Activated gamma-delta T cell treated with anti-CD3 and anti-CD28 coated beads, Interleukin-2, amount 50 U/mL, for 16 hours (primary cell): ENCODE measurements at places on chromosomes 7 and 10.

- no peak for DNase-seq
Observed at GRCh38 chr10:91987397-91988037, 63.9 kb downstream of the BTAF1 start.

DNA sequence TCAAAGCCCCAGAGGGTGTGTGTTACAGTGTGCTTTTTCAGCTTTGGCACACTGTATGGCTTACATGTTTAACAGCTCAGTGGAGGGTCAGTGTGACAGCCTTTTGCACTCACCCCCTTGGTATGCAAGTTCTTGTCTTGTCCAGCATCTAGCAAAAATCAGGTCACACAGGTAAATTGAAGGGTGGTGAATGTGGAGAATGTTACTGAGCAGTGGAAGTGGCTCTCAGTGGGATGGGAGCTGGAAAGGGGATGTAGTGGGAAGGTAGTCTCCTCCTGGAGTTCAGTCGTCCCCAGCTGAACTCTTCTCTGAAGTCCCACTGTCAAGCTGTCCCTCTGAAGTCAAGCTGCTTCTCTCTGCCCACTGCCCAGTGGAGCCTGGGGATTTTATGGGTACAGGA is 21.0 kb upstream of the C10orf90 start:
- DNase-seq: no peak

- no peak for DNase-seq
Observed at GRCh38 chr10:121088524-121088923, 237.4 kb downstream of the WDR11 start.

- no peak for DNase-seq
Observed at GRCh38 chr7:112174192-112174591, 32.0 kb downstream of the DOCK4 start.

DNA sequence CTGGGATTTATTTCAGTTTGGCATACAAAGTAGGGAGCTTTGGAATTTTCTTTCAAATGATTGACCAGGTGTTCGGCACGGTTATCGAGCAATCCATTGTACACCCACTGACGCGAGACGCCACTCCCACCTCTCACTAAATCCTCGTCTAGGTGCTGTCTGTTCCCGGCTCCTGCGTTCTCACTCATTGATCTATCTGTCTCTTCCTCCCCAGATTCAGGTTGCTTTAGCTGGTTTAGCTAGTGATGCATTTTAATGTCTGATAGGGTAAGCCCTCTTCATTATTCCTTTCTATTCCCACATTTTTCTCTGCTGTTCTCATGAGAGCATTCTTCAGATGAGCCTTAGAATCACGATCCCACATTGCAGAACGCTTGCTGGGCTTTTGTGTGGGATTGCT is 91.7 kb downstream of the ELFN1 start:
- no peak for DNase-seq

DNA sequence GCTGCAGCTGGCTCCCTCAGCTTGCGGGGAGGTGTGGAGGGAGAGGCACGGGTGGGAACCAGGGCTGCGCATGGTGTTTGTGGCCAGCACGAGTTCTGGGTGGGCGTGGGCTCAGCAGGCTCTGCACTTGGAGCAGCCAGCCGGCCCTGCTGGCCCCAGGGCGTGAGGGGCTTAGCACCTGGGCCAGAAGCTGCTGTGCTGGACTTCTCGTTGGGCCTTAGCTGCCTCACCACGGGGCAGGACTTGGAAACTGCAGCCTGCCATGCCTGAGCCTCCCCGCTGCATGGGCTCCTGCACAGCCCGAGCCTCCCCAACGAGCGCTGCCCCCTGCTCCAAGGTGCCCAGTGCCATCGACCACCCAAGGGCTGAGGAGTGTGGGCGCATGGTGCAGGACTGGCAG is 120.1 kb downstream of the ZNF248 start:
- DNase-seq: no peak

DNA sequence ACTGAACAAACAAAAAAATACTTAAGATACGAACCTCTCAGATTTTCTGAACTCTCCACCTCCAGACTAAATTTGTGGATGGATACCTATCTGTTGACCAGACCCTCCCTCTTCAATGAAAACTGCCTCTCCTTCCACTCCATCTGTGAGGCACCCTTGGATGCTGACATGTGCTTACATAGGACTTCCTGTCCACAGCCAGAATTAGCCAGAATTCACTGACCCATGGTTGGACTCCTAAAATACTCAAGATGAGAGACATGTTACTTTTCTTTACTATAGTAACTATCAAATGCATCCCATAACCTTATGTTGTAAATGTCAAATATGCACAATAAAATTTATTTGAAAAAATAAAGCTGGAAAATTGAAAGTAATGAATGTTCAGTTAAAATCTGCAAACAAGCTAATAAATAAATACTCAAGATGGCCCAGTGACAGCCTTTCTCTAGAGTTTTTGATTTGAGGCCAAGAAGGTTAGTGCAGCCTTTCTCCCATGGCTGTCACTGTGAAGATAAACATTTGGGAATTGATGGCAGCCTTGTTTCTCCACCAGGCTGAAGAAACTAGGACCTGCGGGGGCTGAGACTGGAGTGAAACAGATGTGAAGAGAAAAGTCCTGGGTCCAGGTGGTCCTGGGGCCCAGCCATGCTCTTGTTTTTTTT is 287.0 kb downstream of the ZEB1 start:
- no peak for DNase-seq

- no peak for DNase-seq
Observed at GRCh38 chr10:114868870-114869519, 47.4 kb downstream of the FHIP2A start.

DNA sequence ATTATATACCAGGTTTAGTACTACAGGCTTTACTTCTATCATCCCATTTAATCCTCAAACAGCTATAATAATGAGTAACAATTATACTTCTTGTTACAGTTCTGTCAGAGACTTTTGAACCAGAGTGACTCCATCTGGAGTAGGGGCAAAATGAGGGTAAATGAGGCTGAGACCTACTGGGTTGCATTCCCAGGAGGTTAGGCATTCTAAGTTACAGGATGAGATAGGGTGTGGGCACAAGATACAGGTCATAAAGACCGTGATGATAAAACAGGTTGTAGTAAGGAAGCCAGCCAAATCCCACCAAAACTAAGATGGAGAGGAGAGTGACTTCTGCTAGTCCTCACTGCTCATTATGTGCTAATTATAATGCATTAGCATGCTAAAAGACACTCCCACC is 3.9 kb downstream of the YME1L1 start:
- no peak for DNase-seq

DNA sequence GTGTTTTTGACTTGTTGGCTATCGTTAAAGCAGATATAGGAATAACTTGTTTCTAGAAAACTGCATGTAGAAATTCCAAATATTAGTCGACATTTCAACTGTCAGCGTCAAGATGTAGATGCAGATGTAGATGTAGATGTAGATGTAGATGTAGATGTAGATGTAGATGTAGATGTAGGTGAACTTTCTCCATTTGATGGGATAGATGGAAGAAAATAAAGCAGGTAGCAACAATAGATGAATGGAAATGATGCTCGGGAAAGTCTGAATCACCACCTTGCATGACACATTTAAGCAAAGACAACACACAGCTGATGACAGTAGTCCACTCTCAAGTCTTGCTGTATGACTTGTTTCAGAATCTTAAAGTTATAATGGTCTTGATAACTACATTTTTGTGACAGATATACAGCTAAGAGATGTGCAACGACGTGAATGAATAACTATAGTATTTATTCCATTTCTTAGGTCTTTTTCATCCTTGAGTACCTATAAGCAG is 53.5 kb downstream of the SND1 start:
- DNase-seq: no peak

GRCh38 chr7:157522954-157523353 is 186.2 kb downstream of the DNAJB6 start:
- DNase-seq: no peak

DNA sequence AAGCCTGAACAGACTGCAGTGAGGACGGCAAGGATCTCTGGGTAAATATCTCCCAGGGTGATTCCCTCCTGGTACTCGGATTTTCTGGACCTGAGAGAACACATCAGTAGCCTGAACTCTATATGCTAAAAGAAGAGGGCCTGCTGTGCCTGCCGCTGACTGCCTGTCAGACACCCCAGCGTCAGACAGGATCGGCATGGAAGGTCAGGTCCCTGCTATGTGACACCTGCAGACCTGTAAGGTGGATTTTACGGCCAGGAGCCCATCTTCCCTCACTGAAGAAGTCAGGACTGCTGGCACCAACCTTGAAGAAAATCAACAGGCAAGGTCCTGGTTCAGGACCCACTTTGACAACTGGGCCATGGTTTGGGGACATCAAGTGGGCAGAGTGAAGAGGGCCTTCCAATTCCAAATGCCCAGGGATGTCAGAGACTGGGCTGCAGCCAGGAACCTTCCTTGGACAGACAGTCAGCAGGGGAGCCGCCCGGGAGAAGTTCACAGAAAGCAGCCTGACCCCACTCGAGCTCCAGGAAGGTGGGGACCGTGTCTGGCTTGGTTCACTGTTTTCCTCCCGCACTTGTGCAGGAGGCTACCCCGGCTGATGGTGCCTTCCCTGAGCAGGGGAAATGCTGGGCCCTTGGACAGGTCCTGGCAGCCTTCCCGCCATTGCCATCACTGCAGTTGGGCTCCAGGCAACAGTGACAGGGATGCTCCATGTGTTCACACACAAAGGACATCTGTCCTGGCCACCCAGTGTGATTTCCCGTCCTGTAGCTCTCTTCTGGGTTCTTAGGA is 91.8 kb upstream of the LANCL2 start:
- DNase-seq: no peak

GRCh38 chr10:122390271-122390670 is 15.8 kb downstream of the PLEKHA1 start:
- no peak for DNase-seq

DNA sequence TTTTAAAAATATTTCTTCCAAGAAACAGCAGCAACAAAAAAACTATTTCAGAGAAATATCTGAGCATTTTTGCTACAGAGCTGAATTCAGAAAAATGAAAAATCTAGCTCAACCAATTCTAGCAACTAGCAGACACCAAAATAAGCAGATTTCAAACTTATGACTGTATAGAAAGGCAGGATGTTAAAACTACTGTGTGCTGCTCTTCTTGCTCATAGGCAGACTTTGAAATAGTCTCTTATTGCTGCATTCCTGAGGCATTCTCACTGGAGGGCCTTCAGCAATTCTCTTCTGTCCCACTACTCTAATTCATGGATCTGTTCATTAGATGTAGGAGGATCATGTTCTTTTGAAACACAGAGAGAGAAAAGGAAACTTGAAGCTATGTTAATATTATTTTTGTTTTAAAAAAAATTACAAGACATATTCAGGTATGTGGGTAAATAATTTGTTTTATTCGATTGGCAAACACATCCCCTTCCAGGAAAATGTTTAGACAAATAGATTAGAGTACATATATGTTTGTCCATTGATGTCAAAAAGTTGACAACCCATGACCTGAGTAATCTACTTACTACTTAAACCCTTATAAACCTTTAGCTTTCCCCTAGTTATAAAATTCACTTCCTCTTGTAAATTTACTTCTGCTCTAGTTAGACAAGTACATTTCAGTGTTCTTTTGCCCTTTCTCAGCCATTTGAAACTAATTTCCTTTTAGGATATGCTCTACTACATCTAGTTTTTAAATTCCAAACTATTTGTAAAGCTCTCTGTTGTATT is 428.2 kb upstream of the POT1 start:
- DNase-seq: no peak

- no peak for DNase-seq
Observed at GRCh38 chr7:117937049-117937752, 64.0 kb upstream of the CTTNBP2 start.

- no peak for DNase-seq
Observed at GRCh38 chr7:122584676-122585251, 114.2 kb downstream of the RNF133 start.

DNA sequence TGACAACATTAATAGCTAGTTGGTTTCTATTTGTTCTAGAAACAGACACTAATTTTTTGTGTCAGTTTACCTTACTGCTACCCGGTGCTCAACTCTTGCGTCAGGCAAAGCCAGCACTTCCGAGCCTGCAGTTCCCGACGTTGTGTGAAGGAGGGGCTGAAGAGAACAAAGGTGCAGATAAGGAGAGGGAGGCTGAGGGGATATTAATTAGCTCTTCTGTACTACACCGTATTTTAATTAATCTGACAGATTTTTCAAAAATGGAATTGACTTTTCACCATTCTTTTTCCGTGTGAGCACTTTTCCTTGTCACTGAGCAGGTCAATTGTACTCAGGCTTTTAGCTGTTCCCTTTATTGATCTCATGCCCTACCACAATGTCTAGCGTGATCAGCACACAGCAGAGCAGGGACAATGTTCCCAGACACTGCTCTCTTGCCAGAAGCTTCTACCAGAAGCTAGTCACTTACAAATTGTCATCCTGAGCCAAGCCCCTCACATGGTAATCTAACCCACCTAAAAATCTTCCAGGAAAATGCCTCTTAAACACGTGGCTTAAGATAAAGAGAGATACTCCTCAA is 650.5 kb upstream of the MKI67 start:
- DNase-seq: no peak

GRCh38 chr7:66628361-66629221 is at the start of gene KCTD7:
KCTD7 (plus strand) TSS chr7:66628881; CDS start chr7:66629065, 184 bp downstream.
- DNase-seq: peak; percentile 90

DNA sequence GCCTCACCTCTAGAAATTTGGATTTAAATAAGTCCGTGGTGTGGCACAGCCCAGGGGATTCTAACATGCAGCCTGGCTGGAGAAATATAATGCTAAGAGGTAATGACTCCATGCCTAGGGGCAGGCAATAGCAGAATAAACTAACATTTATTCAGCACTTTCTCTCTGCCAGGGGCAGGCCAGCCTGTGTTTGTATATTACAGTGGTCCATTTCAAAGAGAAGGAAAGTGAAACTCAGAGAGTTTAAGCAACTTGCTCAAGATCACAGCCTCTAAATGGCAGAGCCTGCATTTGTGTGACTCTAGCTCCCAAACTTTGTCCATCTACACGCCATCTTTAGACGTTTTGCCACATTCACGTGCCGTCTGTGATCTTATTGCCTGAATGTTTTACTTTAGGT is 6.7 kb upstream of the LRRC18 start:
- no peak for DNase-seq

DNA sequence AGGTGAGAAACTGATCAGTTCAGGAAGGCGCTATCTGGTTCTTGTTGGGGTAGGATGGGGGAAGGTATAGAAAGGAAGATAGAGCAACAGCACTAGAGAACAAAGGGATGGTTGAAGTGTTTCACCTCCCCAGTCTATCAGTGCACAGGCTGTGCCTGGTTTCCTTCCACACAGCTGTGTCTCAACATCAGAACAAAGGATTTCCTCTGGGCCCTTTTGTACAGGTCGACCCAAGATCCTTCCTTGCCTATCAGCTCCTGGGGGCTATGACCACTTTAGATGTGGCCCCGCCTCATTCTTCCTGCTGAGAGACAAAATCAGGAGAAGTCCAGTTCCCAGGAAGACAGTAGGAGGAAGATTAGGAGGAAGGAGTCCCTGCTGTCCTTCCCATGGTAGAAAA is 65.6 kb downstream of the NAMPT start:
- DNase-seq: no peak

- no peak for DNase-seq
Observed at GRCh38 chr7:84236398-84236797, 41.8 kb upstream of the SEMA3A start.

DNA sequence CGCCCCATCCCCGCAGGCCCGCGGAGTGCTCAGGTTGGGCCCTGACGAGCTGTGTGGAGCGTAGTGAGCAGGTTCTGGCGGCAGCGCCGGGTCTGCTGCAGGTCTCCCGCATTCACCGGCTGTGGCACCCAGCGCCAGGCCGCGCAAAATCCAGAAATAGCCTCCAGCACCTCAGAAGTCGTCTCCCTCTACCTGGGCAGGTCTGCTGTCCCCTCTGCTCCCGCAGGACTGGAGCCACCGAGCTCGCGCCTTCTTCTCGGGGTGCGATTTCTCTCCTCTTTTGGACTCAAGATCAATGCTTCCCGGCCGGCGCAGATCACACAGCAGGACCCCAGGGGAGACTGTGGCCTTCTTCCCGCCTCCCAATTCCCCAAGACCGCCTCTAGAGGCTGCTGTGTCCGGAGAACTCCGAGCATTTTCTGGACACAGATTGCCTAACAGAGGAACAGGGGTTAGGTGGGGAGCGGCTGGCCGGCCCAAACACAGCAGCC is 8.4 kb downstream of the TLX1 start:
- no peak for DNase-seq
